Kidney capillary endothelial cell (primary cell): ENCODE measurements at places on chromosomes 5 and 9.
A peak's percentile ranks its signal among the peaks of the same experiment; 100 is the strongest.

GRCh38 chr5:168578006-168578405 is 1.2 kb downstream of the PANK3 start:
- DNase-seq: peak; percentile 20

- no peak for DNase-seq
These were observed 114.1 kb downstream of the GABBR2 start for GRCh38 chr9:98594546-98595160.

DNA sequence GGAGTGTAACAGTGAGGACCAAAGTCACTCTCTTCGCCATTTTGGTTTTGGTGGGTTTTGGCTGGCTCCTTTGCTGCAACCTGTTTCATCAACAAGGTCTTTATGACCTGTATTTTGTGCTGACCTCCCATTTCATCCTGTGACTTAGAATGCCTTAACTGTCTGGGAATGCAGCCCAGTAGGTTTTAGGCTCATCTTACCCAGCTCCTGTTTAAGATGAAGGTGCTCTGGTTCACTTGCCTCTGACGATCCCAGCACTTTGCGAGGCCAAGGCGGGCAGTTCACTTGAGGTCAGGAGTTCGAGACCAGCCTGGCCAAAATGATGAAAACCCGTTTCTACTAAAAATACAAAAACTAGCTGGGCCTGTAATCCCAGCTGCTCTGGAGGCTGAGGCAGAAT is 1.8 kb upstream of the CKS2 start:
- no peak for DNase-seq

DNA sequence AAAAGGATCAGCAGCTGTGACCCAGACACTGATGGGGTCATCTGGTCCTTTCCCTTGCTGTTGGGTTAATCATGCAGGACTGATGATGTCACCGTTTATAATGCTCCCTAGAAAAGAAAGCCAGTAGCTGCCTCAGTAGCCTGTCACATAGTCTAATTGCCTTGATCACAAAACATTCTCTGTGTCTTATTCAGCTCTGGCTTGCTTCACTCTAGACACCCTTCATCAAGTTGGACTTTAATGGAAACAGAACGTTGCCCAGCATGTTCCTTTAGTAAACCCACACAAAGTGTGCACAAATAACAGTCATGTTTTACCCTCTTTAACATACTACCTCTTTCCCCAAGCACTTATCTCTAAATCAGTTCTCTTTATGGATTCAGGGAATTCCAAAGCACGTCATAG is 170.8 kb downstream of the SGCD start:
- DNase-seq: no peak

DNA sequence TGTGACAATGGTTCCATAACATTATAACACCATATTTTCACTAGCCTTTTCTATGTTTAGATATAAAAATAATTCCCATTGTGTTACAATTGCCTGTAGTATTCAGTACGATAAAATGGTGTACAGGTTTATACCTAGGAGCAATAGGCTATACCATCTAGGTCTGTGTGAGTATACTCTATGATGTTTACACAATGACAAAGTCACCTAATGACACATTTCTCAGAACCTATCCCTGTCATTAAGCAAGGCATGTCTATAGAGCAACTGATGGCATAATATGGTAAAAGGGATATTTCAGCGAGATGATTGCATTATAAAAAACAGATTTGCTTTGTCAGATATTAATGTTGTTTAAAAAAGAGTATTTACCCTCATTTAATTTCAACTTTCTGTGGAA is 517.2 kb downstream of the SPOCK1 start:
- DNase-seq: no peak
